ENCODE measurements at places on chromosomes 7 and 10.

- DNase-seq, result no peak
Observed at GRCh38 chr10:59839576-59839975, 66.8 kb downstream of the CCDC6 start.

DNA sequence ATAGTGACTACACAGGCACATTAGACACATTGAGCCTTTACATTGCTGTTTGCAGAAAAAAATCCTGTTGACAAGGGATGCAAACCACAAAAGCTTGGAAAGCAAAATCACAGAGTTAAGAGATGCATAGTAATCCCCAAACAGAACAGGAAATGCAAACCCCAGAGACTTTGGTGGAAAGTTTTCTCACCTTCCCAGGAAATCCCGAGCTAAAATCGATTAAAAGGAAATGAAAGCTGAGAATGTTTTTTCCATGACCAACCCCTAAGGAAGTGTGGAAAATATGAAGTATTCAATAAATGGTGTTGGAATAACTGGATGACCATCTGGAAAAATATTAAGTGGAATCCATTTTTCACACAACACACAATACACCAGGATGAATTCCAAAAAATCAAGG, 598.7 kb downstream of the GRID1 start:
- no peak for DNase-seq

- DNase-seq, result peak; percentile 87
Observed at GRCh38 chr10:96830511-96831199, 1.4 kb upstream of the LCOR start.

- no peak for DNase-seq
Observed at GRCh38 chr10:116286626-116287200, 13.7 kb upstream of the GFRA1 start.

DNA sequence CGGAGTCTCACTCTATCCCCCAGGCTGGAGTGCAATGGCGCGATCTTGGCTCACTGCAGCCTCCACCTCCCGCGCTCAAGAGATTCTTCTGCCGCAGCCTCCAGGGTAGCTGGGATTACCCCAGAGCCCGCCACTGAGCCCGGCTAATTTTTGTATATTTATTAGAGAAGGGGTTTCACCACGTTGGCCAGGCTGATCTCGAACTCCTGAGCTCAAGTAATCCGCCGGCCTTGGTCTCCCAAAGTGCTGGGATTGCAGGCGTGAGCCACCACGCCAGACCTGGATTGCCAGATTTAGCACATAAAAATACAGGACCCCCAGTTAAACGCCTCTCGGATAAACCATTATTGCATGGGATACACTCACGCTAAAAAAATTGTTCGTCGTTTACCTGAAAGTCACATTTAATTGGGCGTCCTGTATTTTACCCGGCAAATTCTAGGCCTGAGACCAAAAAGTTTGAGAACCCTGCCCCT, 375 bp upstream of the GATAD1 start:
- DNase-seq, result no peak

GRCh38 chr7:115363916-115364315, 442.0 kb downstream of the MDFIC start:
- DNase-seq, result no peak

DNA sequence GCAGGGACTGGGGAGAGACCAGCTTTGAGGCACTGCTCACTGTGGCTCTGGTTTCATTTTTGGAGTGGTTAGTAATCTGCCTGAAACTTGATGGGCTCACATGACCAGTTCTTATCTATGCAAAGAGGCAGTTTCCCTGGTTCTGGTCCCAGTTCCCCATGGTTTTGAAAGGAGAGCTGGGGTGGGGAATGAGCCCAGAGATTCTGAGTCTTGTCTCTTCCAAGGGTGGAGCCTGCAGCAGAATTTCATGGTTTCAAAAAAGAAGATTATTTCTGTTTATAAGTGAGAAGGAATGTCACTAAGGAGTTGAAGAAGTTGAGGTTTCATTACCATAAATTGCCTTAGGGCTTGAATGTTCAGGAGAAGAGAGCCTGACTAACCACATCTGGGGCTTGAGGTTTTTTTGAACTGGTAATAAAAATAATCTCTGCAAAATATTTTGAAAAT, 190.2 kb upstream of the HABP2 start:
- no peak for DNase-seq

GRCh38 chr10:70698211-70698610, 25.9 kb downstream of the ADAMTS14 start:
- DNase-seq, result no peak

DNA sequence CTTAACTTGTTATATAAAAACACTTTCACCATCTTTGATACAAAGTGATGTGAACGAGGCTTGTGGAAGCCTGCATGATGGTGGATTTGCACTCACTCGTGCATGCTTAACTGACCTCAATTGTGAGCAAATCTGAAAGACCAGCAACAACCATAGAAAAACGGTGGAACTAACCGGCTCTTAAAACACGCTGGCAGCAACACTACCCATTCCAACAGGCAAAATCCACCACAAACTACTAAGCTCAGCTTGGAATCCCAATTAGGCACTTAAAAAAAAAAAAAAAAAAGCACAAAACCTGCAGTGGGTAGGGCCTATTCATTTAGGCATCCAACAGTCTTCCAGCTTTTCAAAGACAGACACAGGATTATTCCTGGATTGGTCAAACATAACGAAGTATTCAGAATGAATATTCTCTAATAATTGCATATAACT, 1.8 kb downstream of the GDI2 start:
- DNase-seq, result peak; percentile 24

GRCh38 chr7:780516-780915, 51.8 kb upstream of the SUN1 start:
- no peak for DNase-seq

- no peak for DNase-seq
Observed at GRCh38 chr7:512146-512510, 7.5 kb downstream of the PDGFA start.

GRCh38 chr10:51658000-51658399, 41.4 kb downstream of the CSTF2T start:
- no peak for DNase-seq

GRCh38 chr7:27122077-27122910, 8.3 kb downstream of the HOXA4 start:
- no peak for DNase-seq

DNA sequence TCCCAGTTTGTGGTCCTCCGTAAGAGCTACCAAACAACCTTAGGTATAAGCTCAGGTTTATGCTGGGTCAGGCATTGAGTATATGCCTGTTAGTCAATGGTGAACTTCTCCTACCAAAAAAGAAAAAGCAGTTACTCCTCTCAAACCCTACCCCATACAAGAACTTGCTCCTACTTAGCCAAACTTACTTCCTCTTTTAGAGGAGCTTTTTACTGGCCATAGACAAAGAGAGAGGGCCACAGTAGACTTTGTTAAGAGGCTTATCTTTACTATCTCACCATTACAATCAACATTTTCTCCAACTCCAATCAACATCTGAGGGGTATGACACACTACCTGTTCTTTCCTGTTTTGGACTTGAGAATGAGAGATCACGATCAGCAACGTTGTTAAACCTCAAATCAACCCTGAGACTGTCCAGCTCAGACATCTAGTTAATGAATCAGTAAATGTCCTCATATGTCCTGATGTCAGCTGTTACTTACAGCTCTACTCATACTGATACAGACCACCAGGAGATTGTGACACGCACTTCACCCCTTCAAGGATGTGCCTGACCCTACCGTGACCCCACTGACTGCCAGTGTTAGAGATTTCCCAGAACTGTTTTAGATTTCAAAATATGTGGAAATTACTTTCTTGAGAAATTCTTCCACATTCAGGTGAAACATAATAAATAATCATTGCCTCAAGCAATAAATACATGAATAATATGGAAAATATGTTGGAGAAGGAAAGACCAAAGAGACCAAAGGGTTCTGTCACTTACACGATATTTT, 18.4 kb upstream of the CCDC71L start:
- peak; percentile 59 for DNase-seq

DNA sequence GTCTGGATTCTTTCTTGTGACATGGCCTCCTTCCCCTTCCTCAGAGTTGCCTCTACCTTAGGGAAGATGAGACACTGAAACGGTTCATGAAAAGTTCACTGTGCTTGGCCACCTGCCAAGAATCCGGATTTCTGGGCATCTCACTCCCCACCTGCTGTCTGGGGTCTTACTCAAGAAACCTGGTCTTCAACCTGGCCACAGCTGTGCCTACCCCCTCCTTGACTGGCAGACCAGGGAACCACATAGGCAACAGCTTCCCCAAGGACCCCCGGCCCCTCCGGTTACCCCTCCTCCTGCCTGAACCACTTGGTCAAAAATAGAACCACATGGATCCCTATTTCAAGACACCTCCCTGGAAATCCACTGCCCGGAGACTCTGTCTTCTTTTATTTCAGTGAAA, 58.7 kb upstream of the NANOS1 start:
- DNase-seq, result no peak

- DNase-seq, result no peak
Observed at GRCh38 chr10:69874449-69874848, 72.7 kb downstream of the COL13A1 start.

DNA sequence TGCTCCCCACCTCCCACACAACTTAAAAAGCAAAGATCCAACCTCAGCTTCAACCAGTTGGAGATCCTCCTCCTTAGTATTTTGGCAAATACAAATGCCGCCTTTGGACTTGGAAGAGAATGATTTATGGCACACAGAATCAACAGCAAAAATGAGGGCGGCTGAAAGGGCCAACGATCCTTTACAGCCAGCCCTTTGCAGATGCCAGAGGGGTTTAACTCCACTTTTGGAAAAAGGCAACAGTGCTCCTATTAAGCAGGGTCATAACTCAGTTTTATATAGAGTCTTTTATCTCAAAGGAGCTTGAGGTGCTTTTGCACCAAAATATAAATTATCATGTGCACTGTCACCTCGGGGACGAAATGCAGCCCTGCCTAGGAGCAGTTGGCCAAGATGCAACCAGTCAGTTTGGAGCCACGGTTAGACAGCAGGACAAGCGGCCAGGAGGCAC, 56.7 kb upstream of the JCAD start:
- DNase-seq, result no peak

DNA sequence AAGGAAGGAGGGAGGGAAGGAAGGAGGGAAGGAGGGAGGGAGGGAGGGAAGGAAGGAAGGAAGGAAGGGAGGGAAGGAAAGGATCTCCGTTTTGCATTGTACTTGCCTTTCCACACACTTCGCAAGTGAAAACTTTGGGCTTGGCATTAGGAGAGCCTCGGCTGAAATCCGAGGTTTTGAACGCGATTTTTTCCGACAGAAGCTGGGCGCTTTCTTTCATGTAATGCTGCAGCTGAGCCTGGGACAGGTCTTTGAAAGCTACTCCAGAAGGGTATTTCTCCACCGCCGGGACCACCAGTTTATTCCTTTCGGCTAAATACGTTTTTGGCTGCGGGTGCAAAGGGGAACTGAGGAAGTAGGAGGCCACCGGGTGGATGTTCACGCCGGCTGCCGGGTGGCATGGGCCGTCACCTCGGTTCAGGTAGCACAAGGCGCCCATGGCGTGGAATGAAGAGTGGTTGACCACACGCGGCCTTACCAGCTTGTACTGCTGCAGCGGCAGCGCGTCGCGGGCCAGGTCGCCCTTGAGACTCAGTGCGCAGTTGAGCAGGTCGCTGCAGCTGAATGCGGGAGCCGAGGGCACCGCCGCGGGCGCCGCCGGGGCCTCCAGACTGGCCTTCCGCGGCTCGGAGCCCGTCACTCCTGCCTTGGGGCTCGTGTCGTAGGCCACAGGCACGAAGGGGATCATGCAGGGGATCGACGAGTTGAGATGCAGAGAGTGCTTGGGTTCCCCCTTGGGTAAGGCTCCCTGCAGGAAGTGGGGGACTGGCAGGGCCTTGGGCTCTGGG, 825 bp downstream of the FEZF1 start:
- DNase-seq, result no peak

- no peak for DNase-seq
Observed at GRCh38 chr10:62442894-62443669, 68.9 kb downstream of the ZNF365 start.

DNA sequence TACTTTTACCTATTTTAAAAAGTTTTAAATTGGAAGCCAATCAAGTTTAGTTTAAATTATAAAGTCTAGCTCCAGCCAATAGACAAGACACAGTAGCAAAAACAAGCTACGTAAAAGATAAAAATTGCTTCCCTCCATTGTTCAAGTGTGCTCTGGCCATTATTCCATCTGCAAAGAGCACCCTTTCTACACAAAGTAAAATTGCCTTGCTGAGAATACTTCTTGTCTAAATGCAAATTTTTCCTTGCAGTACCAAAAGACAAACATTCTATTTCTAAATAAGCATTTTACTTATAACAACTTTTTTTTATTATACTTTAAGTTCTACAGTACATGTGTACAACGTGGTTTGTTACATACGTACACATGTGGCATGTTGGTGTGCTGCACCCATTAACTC, 75.9 kb upstream of the ZNF746 start:
- DNase-seq, result no peak

DNA sequence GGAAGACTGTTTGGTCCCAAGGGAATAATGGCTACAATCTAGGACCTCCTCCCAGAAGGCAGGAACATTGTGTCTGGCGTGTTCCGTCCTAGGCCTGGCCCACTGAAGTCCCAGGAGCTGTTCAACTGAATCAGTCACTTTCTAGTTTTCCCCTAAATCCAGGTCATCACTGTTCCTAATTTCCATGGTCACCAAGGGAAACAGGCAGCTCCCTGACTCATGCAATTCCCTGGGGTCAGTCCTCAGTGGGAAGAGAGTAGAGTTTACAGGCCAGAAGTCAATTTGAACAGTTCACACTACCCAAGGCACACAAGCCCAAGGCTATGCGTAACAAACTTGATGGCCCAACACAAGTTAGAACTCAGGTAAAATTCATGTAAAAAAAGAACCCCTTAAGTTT, 44.0 kb downstream of the CREB3L2 start:
- no peak for DNase-seq

GRCh38 chr10:61895898-61896600, 5.5 kb upstream of the ARID5B start:
- no peak for DNase-seq

DNA sequence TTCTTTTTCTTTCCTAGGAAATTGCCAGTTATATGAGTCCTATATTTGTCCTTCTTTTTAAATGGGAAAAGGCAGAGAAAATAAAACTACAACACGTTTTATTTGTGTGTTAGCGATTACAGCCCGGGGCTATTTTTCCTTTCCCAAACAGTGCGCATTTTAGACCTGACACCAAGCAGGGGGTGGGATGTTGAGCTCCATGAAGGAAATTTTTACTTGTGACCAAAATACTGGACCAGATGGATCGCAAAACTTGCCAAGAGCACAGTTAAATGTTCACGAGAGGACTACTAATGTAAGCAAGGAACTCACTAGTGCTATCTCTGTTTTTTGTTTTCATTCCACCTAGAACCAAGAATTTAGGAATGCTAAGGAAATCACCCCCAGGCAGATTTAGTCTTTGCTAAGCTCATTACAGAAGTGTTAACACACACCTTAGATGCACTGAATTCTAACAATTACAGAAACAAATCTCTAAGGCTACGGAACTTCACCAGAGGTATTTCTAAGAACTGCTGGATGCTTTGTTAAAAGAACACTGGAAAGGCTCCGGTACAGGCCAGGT, 114.8 kb downstream of the JAZF1 start:
- DNase-seq, result no peak

Data from stimulated activated CD8-positive, alpha-beta memory T cell treated with anti-CD3 and anti-CD28 coated beads, Interleukin-4, amount 100 ng/mL, for 48 hours (primary cell).